GM06990 (cell line): ENCODE measurements at places on chromosomes 4 and X.

- DNase-seq: no peak
Observed at GRCh38 chr4:90798948-90799347, 671.8 kb downstream of the CCSER1 start.

DNA sequence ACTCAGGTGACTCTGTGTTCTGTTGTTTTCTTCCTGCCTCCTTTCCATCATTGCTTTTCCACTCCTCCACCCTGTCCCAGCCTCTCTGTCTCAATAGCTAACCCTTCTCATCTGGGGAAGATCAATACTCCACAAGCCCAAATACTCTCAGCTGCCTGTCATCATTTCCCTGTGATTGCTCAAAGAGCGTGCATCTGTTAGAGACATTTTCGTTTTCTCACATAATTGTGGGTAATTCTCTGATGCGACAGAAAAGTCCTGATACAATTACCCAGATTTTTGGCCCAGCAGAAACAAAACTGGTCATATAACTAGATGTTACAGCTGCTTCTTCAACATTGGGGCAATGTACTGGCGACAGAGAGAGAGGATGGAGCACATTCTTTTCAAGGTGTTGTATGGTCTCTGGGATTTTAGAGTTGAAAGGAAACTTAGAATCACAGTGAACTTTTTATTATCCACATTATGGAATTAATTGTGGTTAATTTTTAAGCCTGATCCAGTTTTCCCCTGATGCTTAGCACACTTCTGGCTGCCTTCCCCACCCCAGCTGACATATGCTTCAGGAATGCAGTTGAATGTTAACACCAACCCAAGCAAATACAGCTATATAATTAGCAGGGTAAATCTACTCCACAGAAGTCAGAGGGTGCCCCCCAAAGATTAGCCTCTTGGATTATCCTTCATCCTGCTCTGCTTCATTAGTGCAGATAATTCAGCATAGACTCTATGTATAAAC is 171.4 kb upstream of the ANXA3 start:
- DNase-seq: no peak

GRCh38 chrX:153909024-153909979 is 4.8 kb downstream of the AVPR2 start:
- no peak for DNase-seq

- peak; percentile 47 for DNase-seq
Observed at GRCh38 chrX:41720125-41720779, 3.7 kb upstream of the GPR82 start.

DNA sequence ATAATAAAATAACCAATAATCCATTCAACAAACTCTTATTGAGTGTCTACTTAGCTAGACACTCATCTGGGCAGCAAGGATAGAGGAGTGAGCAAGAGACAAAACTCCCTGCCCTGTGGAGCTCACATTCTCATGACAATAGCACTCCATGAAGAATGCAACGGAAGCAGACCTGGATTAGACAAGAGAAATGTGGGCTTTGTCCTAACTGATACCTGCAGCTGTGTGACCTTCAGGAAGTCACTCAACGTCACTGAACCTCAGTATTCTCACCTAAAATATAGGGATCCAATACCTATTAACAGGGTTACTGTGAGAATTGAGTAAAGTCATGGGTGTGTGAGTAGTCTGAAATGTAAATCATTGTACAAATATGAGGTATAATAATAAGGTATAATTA is 61.2 kb downstream of the NDNF start:
- no peak for DNase-seq

- DNase-seq: no peak
Observed at GRCh38 chr4:29571322-29571721, 1148.8 kb upstream of the PCDH7 start.

DNA sequence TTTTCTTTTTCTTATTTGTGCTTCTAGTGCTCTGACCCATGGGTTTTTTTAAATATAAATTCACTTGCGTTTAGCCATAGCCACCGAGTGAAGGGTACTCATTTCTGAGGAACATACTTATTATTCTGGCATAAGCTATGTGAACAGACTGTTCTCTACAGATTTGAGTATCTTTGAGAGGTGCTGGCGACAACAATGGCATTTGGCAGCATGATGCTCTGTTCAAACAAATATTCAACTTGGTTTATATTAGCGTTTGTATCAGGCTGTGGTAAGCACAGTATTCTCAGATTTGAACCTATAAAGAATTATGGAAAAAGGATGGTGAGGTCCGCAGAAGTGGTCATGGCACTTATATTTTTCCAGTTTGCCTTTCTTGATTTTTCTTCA is 108.7 kb upstream of the LIMCH1 start:
- no peak for DNase-seq

- no peak for DNase-seq
Observed at GRCh38 chr4:149836546-149836945, 20.9 kb upstream of the IQCM start.

DNA sequence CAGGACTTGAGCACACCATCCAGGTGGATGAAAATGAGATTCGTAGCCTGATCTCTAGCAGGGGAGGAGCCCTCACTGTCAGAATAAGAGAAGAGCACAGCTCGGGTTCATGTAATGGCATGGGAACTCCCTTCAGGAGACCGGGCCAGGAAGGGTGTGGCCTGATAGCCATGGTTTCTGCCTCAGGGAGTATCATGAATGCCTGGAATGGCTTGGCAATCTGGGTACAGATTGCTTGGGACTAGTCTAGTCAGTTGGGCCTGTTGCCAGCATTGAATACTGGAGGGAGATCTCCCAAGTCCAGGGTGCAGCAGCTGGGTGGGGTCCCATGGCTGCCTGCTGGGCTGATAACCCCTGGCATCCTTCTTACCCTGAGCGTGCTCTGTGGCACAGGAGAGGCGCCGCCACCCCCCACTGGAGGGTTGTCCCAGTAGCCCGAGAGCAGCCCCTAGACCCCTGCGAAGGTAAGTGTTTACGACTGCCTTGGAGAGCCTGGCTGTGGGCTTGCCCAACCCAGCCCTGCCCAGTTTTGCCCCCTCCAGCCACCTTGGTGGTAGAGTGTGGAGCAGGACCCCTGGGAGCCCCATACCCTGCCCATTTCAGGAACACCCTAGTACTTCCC is 298.8 kb downstream of the TEX13A start:
- peak; percentile 25 for DNase-seq

DNA sequence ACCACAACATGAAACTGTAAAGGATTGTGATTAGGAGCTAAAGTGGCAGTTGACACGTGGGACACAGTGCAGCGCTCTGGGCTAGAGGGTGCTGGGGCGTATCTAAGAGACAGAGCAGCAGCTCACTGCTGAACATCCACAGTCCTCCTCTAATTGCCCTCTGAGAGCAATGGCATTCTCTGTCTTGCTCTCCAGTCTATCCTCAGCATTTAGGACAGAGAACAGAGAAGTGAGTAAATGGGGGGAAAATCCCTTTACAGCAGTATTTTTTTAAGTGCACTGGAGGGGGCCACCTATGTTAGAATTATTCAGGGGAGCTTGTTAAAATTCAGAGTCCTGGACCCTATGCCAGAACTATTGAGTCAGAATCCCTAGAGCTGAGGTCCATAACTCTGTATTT is 4.2 kb upstream of the TMEM154 start:
- DNase-seq: no peak

DNA sequence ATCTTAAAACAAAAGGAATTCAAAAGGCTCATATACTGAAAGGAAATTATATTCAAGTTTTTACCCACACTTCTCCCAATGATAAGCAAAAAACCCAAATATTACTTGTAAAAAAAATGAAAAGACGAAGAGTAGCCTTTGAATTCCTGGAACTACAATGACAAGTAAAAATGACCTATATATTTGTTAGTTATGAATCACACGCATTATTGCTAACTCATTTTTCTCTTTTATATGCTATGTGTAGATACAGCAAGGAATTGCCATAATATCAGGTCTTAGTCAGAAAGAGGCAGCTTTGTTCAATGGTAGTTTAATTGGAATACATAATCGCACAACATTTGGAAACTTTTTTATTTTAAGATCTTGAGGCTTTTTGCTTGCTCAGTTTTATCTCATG is 22.7 kb upstream of the ASB5 start:
- no peak for DNase-seq

DNA sequence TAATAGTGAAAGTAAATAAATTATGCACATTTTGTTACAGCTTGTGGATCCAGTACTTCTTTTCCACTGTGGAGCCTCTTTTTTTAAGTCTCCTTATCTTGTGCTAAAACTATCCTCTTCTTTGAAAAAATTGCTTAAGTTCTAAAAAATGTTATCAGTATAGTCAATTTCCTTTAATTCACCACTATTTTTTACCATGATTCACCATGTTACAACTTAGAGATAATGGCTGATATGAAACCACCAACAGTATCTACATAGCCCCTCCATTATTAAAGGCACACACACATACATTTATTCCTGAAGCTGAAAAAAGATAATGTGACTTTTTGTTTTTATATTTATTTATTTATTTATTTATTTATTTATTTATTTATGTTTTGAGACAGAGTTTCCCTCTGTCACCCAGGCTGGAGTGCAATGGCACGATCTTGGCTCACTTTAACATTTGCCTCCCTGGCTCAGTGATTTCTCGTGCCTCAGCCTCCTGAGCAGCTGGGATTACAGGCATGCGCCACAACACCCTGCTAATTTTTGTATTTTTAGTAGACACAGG is 243.2 kb downstream of the SPOCK3 start:
- no peak for DNase-seq

DNA sequence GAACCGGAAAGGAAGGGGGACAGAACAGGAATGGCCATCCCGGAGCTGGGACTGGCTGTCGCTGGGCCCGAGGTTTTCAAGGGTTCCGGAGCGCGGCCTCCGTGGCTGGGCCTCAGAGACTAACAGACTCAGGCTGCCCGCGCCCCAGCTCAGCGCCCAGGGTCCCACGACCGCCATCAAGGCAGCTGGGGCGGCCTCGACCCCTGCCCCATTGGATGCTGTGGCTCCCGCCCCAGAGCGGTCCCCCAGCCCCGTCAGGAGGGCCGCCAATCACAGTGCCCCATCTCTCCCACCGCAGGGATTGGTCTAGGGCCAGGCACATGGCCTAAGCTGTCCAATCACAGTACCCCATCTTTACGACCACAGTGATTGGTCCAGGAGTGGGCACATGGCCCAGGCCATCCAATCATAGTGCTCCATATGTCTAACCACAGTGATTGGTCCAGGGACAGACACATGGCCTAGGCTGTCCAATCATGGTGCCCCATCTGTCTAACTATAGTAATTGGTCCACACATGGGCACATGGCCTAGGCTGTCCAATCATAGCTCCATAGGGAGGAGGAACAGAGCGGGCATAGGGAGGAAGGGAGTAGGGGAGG is 105.3 kb upstream of the NKX1-1 start:
- no peak for DNase-seq

DNA sequence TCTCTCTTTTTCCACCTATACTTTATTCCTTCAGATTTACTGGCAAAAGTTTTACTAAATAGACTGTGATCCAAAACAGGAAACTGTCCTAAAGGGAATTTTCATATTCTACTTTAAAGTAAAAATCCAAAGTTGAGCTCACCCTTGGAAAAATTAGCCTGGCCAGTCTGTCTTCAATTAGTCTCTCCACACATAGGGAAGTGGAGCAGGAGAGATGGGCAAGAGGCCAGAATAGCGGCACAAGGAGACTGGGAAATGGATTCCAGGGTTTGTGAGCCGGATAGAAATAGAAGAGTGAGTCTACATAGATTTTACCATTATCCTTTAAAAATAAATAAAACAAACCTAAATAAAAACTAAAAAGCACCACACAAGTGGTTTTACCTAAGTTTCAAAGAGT is 16.2 kb upstream of the FRMD7 start:
- DNase-seq: no peak

GRCh38 chr4:184949020-184949419 is 69.3 kb upstream of the HELT start:
- no peak for DNase-seq

DNA sequence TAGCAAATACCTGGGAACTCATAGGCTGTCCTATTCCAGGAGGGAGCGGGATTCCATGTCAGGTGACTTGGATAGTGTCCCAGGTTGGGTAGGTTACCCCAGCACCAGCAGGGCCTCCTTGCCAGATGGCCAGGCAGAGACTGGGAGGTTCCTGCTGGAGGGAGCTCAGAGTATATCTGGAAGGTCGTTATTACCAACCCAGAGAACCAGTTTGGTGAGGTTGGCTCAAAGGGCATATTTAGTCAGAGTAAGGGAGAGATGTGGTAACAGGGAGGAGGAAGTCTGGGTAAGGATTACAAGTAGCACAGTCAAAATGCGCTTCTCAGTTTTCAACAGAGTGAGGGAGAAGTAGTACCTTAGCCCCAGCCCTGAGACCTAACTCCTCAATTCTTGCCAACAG is 53.3 kb upstream of the LNX1 start:
- DNase-seq: no peak

- no peak for DNase-seq
Observed at GRCh38 chr4:116027311-116027710, 913.9 kb upstream of the NDST4 start.

- DNase-seq: no peak
Observed at GRCh38 chr4:17667653-17668201, 53.3 kb downstream of the MED28 start.

- no peak for DNase-seq
Observed at GRCh38 chr4:70463335-70463734, 8.7 kb upstream of the MUC7 start.

DNA sequence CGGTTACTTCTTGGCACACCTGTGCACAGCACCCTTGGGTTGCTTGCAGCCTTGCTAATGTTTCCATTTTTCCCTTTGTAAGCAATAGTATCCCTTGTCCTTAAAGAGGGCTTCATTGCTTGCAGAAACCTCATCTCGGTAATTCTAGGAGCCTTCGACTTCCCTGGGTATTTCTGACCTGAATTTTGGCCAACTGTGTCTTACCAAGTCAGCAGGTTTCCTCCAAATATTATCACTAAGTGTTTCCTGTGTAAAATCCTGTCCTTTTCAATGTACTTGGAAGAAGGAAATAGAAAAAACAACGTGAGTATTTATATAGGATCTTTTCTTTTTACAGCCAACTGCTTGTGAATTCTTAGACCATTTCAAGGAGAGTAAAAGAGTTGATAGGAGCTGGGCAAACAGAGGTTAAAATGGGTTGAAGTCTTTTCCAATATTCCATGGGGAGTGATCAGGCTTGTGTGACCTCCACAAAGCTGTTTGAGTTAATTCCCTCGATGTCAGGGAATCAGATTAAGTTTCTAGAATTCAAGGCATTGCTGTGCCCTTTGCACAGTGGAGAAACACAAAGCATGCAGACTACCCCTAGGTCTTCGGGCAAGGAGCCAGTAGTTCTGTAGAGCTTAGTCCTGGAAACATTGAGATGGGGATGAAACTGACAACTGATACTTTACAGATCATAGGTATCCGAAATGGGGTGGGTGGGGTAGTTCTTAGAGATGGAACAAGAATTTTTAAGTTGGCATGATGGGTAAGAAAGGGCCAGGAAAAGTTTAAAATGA is 209.9 kb downstream of the CPE start:
- no peak for DNase-seq

DNA sequence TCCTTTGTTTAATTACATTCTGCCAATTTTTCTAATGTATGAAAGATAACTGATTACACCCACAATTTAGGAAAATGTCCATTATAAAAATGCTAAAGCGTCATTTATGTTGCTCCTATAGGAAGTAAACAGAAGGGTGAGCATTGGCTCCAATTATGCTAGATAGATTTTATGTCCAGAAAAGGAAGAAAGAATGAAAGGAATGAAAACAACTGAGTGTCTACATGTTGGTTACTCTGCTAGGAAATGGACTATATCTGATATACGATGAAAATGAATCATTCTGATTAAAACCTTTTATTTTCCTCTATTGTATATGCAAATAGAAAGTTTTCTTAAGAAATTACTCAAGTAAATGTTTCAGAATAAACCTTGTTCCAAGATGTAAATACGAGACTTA is 1.6 kb downstream of the ENAM start:
- DNase-seq: no peak

GRCh38 chr4:153022241-153022715 is 86.2 kb downstream of the FHDC1 start:
- DNase-seq: no peak
